ENCODE measurements at places on chromosomes 3 and 15.

DNA sequence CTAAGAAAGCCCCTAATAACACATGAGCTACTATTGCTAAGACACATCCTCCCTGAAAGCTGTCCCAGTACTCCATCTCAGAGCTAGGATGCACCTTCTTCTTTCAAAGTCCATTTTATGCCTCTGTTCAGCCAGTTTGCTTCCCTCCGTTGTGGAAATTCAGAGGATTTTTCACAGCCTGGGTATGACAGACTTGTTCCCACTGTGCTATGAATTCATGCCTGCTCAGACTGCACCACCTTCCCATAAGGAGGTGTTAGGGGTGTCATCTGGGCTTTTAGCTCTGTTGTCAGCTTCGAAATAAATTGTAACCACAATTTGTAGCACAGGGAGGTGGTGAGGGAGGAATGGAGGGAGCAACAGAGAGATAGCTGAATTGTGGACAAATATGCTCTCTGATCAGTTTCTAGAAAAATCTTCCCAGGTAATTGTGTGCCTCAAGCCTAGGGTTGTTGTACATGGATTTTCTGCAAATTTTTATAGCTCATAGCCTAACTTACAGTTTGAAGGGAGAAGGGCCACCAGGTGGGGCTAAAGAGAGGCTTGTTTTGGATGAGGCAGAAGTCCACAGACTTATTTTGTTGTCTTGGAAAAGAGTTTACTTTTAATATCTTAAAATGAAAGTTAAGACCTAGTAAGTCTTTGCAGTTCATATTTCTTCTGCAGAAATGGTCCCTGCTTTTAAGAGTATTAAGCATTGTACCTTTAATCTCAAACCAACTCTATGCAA lies 462.0 kb downstream of the PDCD6IP start:
- DNase-seq = no peak

DNA sequence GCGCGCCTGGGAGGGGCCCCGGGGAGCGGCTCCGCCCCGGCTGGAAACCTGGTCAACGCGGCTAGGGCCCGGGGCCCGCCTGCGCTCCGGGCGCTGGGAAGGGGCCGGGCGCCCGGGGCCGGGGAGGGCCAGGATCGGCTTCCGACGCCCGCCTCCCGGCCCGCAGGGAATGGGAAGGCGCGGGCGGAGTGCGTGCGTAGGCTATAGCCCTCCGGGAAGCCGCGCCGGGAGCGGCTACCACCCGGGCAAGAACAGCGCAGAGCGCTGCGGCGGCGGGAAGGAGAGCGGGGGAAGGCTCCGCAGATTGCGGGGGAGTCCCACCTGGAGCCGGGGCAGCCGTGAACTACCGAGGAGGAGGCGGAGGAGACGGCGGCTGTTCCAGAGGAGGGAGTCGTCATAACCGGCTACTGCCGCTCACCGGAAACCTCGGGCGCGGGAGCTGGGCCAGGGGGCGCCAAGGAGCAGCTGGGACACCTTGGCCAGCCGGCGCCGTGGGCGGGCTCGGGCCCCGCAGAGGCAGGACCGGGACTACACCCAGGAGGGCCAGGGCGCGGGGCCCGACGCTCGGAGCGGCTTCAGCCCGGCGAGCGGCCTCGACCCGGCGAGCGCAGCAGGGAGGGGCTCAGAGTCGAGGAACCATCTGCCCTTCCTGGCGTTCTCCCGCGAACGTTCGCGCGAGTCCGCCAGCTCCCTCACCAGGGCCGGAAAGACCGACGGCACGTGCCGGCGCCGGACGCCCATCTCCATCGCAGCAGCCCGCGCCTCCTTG lies at the start of gene EOGT:
TSS of gene EOGT (minus strand) at position 432 of the 769 bp plus-strand sequence. CDS start 3,838 bp downstream, outside the sequence.
- peak; percentile 53 for DNase-seq

- no peak for DNase-seq
Measured at GRCh38 chr3:41247055-41248004, 48.0 kb downstream of the CTNNB1 start.

- no peak for DNase-seq
Measured at GRCh38 chr15:40806672-40807027, 239 bp upstream of the ZFYVE19 start.

DNA sequence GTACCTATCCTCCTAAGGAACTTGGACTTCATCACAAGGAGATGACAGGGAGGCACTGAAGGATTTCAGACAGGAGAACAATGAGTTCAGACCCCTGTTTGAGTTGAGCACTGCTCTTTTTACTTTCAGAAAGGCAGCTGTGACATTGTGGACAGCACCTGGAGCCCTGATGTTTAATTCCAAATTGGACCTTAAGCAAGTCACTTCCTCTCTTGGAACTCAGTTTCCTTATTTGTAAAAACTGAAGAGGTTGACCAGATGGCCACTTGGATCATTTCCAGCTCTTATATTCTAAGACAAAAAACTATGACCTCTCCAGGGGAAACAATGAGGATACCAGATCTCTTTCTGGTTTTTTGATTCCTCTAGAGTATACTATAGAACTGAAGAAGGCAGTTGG lies 34.1 kb upstream of the SMAD3 start:
- DNase-seq = no peak

DNA sequence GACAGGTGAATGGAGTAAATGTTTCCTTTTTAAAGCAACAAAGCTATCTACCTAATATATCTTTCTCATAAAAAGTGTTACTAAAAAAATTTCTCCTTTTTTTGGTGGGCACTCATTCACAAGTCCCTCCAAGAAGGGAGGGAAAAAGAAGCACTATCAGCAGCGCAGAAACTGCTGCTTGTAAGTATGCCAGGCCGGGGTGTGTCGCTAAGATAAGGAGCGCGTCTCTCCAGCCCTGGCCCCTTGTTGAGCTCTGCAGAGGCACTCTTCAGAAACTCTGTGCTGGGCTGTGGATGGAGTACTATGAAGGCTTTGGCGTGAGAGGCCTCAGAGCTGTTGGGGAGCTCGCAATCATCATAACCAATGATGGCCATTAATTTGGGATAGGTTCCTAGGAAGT lies 49.1 kb downstream of the ZDHHC3 start:
- no peak for DNase-seq

GRCh38 chr15:45320581-45321205 lies 57.7 kb downstream of the GATM start:
- no peak for DNase-seq

- DNase-seq = no peak
Measured at GRCh38 chr3:146314871-146315270, 64.0 kb upstream of the PLSCR4 start.

DNA sequence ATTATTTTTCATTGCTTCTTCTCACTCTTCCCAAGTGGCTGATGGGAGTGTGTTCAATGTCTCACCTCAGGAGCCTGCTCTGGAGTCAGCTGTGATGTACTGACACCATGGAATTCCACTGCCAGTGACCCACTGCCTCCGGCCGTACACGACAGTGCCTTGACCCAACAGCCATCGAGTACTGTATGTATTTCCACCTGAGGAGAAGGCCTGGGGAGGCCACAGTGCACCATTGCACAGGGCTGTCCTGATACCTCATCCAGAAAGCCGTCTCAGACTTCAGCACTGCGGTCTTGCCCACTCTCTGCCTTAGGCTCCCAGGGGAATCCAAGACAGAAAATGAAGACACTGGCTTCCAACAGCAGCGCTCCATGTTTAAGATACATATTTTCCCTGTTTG lies 51.4 kb upstream of the EIF1B start:
- no peak for DNase-seq

DNA sequence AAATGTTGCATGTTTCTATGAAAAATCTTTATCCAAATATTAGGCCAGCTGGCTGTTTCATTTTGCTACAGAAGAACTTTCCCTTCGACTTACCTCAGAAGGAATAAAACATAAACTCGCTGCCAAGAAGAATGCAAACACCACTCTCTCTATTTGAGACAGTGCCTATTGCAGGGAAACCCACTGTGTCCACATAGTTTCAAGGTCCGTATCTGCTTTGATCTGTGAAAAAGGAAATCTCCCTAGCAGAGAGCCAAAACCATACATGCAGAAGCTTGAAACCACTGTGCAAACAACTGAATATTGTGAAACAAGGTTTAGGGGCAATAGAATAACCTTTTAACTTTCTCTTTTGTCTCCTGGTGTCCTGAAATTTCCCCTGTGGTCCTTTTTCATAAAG lies 35.0 kb upstream of the CAPN7 start:
- DNase-seq = no peak

DNA sequence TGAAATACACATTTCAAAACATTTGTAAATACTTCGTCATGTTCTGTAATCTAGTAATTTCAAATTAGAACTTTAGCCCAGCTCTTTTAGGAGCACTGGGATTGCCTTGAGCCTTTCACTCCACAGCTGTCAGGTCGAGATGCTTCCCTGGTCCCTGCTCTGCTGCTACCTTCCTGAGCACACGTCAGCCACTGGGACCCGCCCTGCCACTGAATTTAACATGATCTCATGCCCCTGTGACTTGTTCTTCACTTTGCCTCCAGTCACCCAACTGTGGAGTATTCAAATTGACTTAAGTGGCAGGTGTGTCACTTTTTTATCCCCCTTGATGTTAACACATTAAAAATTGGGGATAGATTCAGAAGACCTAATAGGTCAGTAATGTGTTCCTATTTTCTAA lies 3.3 kb downstream of the ARRDC4 start:
- DNase-seq = no peak

DNA sequence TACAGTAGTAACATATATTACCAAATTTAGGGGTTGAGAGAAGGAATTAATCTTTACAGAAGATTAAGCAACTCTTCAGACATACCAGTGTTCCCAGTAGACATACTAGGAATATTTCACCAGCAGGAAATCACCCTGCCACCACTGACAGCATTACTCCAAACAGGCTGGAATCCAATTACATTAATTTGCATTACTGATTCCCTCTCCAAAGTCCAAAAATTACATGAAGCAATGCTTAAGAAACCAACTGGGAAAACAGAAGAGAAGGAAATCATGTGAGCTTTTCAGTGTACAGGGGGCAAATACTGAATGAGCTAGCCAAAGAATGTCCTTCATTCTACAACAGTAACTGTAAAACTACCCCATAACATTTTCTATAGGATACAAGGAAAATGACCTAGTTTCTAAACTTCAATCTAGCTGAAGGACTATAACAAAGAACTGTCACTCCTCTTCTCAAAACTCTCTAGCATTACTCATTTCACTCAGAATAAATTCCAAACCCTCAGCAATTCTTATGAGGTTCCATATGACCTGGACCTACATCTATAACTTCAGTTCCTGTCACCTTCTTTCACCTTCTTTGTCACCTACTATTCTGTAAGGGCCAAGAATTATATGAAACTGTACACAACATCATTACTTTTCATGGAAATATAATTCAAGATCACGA lies 72.7 kb downstream of the INO80 start:
- no peak for DNase-seq

GRCh38 chr15:28101201-28101600 lies 2.1 kb upstream of the OCA2 start:
- DNase-seq = no peak

DNA sequence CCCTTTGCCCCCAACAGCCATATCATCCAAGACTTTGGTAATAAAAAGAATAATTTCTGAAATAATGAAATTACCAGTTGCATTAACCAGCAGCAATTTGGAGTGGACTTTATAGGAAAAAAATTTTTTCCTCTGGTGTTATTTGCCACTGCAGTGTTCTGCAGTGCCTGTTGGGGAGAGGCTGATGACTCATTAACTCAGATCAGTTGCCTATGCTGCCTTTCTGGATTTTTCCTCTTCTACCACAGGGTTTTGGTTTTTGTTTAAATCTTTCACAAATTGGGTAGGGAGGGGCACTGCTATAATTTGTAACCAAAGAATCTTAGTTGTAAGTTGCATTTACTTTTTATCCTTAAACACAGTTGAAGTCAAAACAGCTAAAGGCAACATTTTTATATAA lies 22.7 kb downstream of the ATP6V1A start:
- DNase-seq = no peak

- no peak for DNase-seq
Measured at GRCh38 chr3:7536510-7536909, 675.6 kb downstream of the GRM7 start.

- DNase-seq = no peak
Measured at GRCh38 chr15:80641384-80641783, 53.7 kb upstream of the ABHD17C start.

GRCh38 chr15:101619615-101619865 lies 32.6 kb downstream of the TM2D3 start:
- DNase-seq = no peak

- DNase-seq = no peak
Measured at GRCh38 chr3:34683851-34684250, 885.4 kb downstream of the PDCD6IP start.

DNA sequence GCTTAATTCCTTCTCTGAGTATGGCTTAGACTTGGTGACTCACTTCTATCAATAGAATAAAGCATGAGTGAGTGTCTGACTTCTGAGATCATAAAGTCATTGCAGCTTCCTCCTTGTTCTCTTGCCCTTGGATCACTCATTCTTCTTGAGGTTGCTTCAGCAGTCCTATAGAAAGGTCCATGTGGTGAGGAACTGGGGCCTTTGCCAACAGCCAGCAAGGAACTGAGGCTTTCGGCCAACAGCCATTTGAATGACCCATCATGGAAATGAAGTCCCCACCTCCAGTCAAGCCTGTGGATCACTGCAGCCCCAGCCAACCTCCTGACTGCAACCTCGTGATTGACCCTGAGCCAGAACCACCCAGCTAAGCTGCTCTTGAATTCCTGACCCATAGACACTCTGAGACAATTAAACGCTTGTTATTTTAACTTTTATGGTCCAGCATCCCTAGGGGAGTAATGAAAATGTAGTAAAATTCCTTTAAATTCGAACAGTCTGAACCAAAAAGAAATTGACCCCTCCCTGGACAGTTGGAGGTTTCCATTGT lies 84.5 kb downstream of the WDR76 start:
- DNase-seq = no peak

DNA sequence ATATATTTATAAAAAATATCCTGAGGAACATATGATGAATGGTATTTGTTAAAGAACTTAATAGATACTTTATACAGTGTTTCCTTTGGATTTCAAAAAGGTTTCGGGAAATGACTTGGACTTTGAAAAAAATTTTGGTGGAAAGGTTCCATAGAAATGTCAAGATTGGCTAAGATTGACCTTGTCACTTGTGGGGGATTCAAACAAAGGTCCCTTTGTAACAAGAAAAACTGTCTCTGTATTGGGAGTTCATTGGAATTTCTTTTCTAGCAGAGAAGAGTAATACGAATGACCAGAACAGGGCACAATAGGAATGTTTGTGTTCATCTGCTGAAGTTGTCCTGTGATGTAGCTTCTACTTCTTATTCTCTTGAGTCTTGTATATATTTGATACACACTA lies 43.2 kb downstream of the ARHGEF26 start:
- DNase-seq = no peak

DNA sequence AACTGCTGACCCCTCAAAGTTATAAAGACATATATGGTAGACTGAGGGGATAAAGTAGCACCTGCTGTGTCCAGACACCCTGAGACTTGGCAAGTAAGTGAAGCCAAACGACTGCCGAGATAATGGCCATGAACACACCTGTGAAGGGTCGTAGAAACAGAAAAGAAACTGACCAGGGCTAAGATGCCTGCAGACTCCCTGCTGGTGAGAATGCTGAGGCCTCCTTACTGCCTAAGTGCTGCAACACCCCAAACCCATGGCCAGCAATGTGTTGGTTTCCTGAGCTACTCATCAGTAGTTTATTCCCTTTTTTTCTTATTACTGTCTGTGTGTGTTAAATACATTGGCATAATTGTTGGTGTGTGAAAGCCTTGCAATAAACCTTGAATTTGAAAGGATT lies 233.8 kb downstream of the ZNF385D start:
- DNase-seq = no peak

- no peak for DNase-seq
Measured at GRCh38 chr3:1200371-1200770, 107.5 kb downstream of the CNTN6 start.

GRCh38 chr15:41908736-41909461 lies 15.0 kb upstream of the SPTBN5 start:
- DNase-seq = no peak

Data from activated CD8-positive, alpha-beta memory T cell treated with anti-CD3 and anti-CD28 coated beads for 4 hours (primary cell).